ENCODE measurements at places on chromosomes 4 and X. TPM values are rescaled to one million over a fixed set of nuclear protein-coding genes. Genes with fewer than 3 reads are reported as not detected.

GRCh38 chr4:3725936-3726870 is 40.0 kb upstream of the ADRA2C start:
- H3K27ac ChIP-seq = no peak overlapping the region
- H3K27me3 ChIP-seq = peaks cover 62% of the 10 kb centered on the region
- H3K4me1 ChIP-seq = no peaks in the 10 kb centered on the region
- DNase-seq = no peak
- no peaks in the 10 kb centered on the region for H3K36me3 ChIP-seq

DNA sequence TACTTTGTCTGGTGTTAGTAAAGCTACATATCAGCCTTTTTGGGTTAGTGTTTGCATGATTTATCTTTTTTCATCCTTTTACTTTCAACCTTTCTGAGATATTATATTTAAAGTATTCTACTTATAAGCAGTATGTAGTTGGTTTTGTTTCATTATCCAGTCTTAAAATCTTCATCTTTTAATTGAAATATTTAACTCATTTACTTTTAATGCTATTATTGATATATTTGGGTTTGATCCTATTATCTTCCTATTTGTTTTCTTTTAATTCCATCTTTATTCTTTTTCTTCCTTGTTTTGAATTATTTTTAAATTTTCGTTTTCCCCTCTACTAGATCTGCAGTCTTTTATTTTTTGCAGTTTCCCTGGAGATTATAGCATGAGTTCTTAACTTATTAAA is 44.0 kb downstream of the CLDN22 start:
- H3K4me1 ChIP-seq = no peaks in the 10 kb centered on the region
- no peaks in the 10 kb centered on the region for H3K27me3 ChIP-seq
- DNase-seq = no peak
- H3K36me3 ChIP-seq = peaks cover 54% of the 10 kb centered on the region
- no peak overlapping the region for H3K4me3 ChIP-seq

- peaks cover 28% of the 10 kb centered on the region for H3K27me3 ChIP-seq
- H3K27ac ChIP-seq = peak within 1 kb of the TSS; percentile 72
- H3K4me3 ChIP-seq = peak within 1 kb of the TSS; percentile 58
- peak; percentile 70 for DNase-seq
These were observed at the start of gene GPC4 for GRCh38 chrX:133415276-133416105. TSS of gene GPC4 (minus strand) at chrX:133415489. CDS start at chrX:133414965, 524 bp downstream.

GRCh38 chr4:150852216-150852615 is 162.9 kb downstream of the LRBA start:
- peaks cover 9% of the 10 kb centered on the region for H3K36me3 ChIP-seq
- DNase-seq = no peak
- no peak overlapping the region for H3K27ac ChIP-seq
- H3K4me1 ChIP-seq = no peaks in the 10 kb centered on the region
- no peaks in the 10 kb centered on the region for H3K27me3 ChIP-seq

DNA sequence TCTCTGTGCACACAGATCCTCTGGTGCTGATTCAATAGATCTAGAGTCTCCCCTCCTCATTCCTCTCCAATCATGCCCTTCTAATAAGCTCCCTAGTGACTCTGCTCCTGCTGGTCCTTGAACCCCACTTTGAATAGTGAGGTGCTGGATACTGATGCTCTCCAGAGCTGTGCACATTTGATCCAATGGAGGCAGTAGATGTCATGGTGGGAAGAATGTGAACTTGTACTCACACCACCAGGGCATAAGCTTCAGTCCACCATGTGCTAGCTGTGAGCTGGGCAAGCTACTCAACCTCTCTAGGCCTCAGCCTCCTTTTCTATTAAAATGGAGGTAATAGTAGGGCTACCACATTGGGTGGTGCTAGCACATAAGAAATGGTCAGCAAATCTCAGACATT is 241.1 kb downstream of the SPATA18 start:
- no peaks in the 10 kb centered on the region for H3K27me3 ChIP-seq
- H3K36me3 ChIP-seq = no peaks in the 10 kb centered on the region
- no peak for DNase-seq
- H3K27ac ChIP-seq = no peak overlapping the region
- H3K4me3 ChIP-seq = no peak overlapping the region
- no peaks in the 10 kb centered on the region for H3K4me1 ChIP-seq

GRCh38 chr4:3085948-3086670 is 11.6 kb downstream of the HTT start:
- no peak overlapping the region for H3K27ac ChIP-seq
- H3K4me1 ChIP-seq = peaks cover 18% of the 10 kb centered on the region
- H3K4me3 ChIP-seq = no peak overlapping the region

DNA sequence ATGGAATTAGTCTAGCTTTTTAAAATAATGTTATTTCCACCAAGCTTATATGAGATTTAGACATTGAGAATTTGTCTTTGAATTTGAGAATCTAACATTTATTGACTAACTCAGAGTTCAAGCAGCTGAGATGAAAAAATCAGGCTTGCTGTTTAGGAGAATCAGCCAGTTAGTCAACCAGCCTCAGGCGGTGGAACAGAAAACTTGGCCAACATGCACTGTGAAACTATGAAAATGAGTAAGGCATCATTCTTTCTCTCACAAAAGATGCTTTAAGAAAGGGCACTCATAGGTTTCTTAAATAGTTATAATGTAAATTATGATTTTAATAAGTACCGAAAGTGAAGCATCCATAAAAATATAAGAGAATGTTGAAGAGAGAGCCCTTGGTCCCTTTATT is 84.2 kb downstream of the NFKB1 start:
- no peaks in the 10 kb centered on the region for H3K4me1 ChIP-seq
- DNase-seq = no peak
- no peaks in the 10 kb centered on the region for H3K27me3 ChIP-seq
- peaks cover 81% of the 10 kb centered on the region for H3K36me3 ChIP-seq

DNA sequence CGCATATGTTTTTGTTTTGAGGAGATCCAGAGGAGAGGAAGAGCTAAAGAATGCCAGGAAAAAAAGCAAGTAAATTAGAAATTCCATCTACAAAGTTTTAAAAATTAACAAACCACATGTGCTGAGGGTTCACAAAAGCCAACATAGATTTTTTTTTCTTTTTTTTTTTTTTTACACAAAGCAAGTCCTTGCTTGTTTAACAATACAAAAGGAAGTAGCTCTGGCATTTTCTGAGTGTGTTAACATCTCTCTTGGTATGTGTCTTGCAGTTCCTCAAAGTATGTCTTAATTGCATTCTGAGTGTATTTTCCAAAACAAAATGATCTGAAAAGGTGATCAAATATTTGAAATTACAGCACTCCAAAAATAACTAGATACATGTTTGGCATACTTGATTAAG is 1682.7 kb upstream of the AGA start:
- no peak overlapping the region for H3K4me3 ChIP-seq
- H3K27me3 ChIP-seq = no peaks in the 10 kb centered on the region
- H3K4me1 ChIP-seq = no peaks in the 10 kb centered on the region
- no peak for DNase-seq
- no peaks in the 10 kb centered on the region for H3K36me3 ChIP-seq

DNA sequence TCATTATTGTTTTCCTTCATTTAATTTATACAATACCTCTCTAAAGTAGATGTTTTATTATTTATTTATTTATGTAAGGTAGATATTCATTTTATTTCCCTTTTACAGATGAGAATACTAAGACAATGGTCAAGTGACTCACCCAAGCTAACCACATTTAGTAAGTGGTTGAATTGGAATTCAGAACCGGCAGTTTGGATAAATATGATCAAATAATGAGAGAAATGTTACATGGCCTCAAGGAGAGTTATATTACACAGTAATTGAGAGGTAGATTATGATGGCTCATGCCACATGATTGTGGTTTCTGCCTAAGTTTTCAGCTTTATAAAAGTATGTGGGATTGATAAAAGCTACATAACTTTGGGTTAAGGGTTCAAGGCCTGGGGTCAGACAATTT is 239.4 kb upstream of the BOD1L1 start:
- H3K4me3 ChIP-seq = no peak overlapping the region
- H3K36me3 ChIP-seq = no peaks in the 10 kb centered on the region
- H3K27me3 ChIP-seq = no peaks in the 10 kb centered on the region
- no peak for DNase-seq
- no peaks in the 10 kb centered on the region for H3K4me1 ChIP-seq

- no peak for DNase-seq
- H3K27me3 ChIP-seq = no peaks in the 10 kb centered on the region
- peaks cover under 1% of the 10 kb centered on the region for H3K4me1 ChIP-seq
- H3K4me3 ChIP-seq = no peak overlapping the region
- H3K27ac ChIP-seq = no peak overlapping the region
These were observed 13.2 kb downstream of the DOK7 start for GRCh38 chr4:3476341-3476747.

GRCh38 chr4:98648602-98649001 is 9.8 kb downstream of the TSPAN5 start:
- H3K27me3 ChIP-seq = no peaks in the 10 kb centered on the region
- DNase-seq = no peak
- peaks cover 34% of the 10 kb centered on the region for H3K4me1 ChIP-seq
- no peaks in the 10 kb centered on the region for H3K36me3 ChIP-seq

- DNase-seq = no peak
- no peaks in the 10 kb centered on the region for H3K27me3 ChIP-seq
- no peak overlapping the region for H3K27ac ChIP-seq
- H3K4me3 ChIP-seq = no peak overlapping the region
- no peaks in the 10 kb centered on the region for H3K36me3 ChIP-seq
- H3K4me1 ChIP-seq = no peaks in the 10 kb centered on the region
These were observed 157.3 kb downstream of the PRDM5 start for GRCh38 chr4:120765260-120765680.

- peak overlapping the region; percentile 81 for H3K4me3 ChIP-seq
- H3K27ac ChIP-seq = peak overlapping the region; percentile 84
- H3K36me3 ChIP-seq = no peaks in the 10 kb centered on the region
- DNase-seq = no peak
- peaks cover 13% of the 10 kb centered on the region for H3K27me3 ChIP-seq
These were observed 639 bp upstream of the PRDM5 start for GRCh38 chr4:120923207-120923522.

- no peak overlapping the region for H3K27ac ChIP-seq
- peaks cover 5% of the 10 kb centered on the region for H3K4me1 ChIP-seq
- no peaks in the 10 kb centered on the region for H3K36me3 ChIP-seq
- H3K4me3 ChIP-seq = no peak overlapping the region
- no peaks in the 10 kb centered on the region for H3K27me3 ChIP-seq
These were observed 479.5 kb downstream of the PCDH7 start for GRCh38 chr4:31199644-31200043.

DNA sequence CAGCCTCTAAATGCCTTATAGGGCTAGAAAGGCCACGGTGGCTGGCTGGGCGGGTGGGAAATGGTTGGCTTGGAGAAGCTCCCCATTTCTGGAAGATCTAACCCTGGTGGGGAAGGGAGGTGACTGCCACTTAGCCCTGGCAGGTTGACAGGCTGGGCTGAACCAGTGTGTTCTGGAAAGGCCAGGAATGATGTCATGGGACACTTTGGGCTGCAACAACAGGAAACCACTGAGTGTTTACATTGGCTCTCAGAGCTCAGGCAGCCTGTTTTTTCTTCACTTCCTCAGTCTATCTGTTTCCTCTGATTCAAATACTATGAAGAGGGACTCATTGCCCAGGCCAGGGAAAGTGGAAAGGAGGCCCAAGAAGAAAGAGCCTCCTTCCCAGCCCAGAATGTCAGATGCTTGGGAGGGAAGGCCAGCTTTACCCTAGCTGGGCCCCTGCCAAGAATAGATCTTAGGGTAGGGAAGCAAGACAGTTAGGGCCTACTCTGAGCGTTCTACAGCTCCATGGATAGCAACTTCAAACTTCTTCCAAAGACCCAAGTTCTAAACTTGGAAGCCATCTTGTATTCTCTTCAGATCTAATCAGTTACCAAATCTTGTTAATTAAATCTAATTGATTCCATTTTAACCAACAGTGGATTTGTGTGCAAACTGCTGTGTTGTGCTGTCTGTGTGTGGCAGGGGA is 65.8 kb upstream of the MSN start:
- no peaks in the 10 kb centered on the region for H3K27me3 ChIP-seq
- peak; percentile 85 for DNase-seq
- peak overlapping the region; percentile 72 for H3K27ac ChIP-seq
- H3K4me1 ChIP-seq = peaks cover 15% of the 10 kb centered on the region
- no peaks in the 10 kb centered on the region for H3K36me3 ChIP-seq
- no peak overlapping the region for H3K4me3 ChIP-seq

DNA sequence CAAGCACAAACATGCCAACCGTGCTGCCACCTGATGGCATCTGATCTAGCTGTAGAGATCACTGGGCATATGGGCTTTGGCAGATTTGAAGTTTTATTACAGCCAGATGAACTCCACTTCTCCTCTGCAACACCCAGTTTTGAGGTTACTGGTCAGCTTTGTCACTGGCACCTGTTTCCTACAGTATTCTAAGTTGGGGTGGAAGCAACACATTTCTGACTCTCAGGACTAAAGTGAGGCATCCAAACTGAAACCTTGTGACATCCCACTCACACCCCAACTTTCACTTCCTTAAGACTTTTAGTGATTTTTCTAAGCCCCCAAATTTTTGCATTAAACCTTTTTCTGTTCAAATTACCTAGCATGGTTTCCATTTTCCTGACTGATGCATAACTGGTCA is 115.1 kb upstream of the PCDH18 start:
- H3K27ac ChIP-seq = no peak overlapping the region
- H3K4me3 ChIP-seq = no peak overlapping the region
- no peak for DNase-seq

DNA sequence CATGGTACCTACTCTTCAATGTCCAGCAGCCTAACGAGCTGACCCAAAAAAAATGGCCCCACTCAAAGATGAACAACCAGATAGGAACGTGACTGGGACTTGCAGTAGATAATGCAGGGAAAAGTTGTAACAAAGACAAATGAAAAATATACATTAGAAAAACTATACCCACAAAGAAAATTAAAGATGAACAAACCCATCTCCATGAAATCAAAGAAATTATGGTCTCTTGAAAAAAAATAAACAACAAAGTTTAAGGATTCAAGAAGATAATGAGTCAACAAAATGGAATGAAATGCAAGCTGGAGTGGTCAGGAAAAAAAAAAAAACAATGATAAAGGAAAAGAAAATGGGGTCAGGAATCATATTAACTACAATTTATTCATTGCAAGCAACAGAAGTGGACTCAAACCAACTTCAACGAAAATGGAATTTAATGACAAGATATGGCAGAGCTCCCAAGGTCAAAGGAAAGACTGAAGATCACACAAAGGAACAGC is 309.8 kb upstream of the GALNT7 start:
- no peaks in the 10 kb centered on the region for H3K27me3 ChIP-seq
- DNase-seq = no peak
- H3K27ac ChIP-seq = no peak overlapping the region
- no peak overlapping the region for H3K4me3 ChIP-seq
- H3K4me1 ChIP-seq = no peaks in the 10 kb centered on the region

GRCh38 chrX:78321809-78322208 is 5.6 kb downstream of the CYSLTR1 start:
- DNase-seq = peak; percentile 55
- no peak overlapping the region for H3K27ac ChIP-seq
- H3K4me1 ChIP-seq = no peaks in the 10 kb centered on the region
- no peaks in the 10 kb centered on the region for H3K36me3 ChIP-seq
- no peak overlapping the region for H3K4me3 ChIP-seq

Gene CXCL8
- 163 TPM for polyA plus RNA-seq

Gene POU3F4
- polyA plus RNA-seq = not detected

Gene CT45A2
- not detected for polyA plus RNA-seq

Gene HPRT1
- 45.8 TPM for polyA plus RNA-seq

Gene NOX1
- polyA plus RNA-seq = not detected

Gene FRMD7
- not detected for polyA plus RNA-seq
